ENCODE measurements at places on chromosomes 3 and 15.

- peak; percentile 29 for DNase-seq
Measured at GRCh38 chr3:14175383-14176037, 2.9 kb downstream of the XPC start.

GRCh38 chr3:139505829-139506386 lies 29.6 kb upstream of the RBP2 start:
- DNase-seq: no peak

- no peak for DNase-seq
Measured at GRCh38 chr3:69353088-69353478, 32.8 kb downstream of the FRMD4B start.

DNA sequence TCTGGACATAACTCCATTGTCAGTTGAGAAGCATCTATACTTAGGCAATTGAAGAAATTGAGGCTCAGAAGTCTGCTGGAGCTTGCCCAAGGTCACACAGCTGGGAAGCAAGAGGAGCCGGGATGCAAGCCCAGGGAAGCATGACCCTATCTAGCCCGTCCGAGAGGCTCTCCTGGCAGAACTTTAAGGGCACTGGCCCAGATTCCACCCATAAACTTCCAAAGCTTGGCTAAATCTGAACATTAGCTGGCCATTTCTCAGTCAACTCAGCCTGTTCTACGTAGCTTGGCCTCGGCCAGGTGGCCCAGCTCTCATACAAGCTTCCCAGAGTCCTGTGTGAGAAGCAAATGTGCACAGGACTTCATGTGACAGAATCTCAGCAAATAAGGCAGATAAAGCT lies 75.8 kb downstream of the LRIG1 start:
- DNase-seq: no peak

GRCh38 chr15:77844798-77845446 lies 212.2 kb upstream of the LINGO1 start:
- DNase-seq: no peak

DNA sequence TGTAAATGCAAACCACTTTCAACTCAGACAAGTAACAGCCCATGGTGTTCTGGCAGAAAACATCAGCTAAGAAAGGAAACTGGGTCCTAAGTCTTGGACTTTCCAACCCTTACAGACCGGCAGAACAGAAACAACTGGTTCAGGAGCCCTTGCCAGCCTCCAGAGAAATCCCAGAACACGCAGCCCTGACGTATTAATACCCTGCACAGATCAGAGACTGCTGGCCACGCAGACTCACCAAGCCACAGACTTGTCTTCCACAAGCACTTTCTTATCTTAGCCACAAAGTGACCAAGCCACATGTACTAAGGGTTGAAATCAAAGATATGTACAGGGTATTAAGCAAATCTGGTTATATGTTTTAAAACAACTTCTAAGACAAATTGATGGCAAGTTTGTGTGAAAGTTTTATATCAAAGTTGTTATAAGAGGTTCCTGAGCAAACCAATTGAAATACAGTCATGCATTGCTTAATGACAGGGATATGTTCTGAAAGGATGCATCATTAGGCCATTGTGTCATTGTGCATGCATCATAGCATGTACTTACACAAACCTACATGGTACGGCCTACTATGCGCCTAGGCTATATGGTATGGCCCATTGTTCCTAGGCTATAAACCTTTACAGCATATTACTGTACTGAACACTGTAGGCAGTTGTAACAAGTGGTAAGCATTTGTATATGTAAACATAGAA lies 36.8 kb downstream of the BTD start:
- no peak for DNase-seq

GRCh38 chr15:79002581-79002980 lies 57.7 kb upstream of the CTSH start:
- no peak for DNase-seq

DNA sequence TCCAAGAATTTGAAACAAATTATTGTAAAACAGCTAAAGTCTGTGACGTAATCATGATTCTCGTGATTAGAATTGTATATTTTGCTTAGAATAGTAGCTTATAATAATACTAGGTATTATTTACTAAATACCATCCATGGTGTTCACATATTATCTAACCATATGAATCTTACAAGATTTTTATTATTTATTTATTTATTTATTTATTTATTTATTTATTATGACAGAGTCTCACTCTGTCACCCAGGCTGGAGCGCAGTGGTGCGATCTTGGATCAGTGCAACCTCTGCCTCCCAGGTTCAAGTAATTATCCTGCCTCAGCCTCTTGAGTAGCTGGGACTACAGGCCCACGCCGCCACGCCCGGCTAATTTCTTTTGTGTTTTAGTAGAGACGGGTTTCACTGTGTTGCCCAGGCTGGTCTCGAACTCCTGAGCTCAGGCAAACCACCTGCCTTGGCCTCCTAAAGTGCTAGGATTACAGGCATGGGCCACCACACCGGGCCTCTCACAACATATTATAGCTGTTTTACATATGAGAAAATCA lies 173.5 kb downstream of the EPHA3 start:
- DNase-seq: no peak

GRCh38 chr15:67824197-67824968 lies 926 bp upstream of the SKOR1 start:
- DNase-seq: peak; percentile 53

DNA sequence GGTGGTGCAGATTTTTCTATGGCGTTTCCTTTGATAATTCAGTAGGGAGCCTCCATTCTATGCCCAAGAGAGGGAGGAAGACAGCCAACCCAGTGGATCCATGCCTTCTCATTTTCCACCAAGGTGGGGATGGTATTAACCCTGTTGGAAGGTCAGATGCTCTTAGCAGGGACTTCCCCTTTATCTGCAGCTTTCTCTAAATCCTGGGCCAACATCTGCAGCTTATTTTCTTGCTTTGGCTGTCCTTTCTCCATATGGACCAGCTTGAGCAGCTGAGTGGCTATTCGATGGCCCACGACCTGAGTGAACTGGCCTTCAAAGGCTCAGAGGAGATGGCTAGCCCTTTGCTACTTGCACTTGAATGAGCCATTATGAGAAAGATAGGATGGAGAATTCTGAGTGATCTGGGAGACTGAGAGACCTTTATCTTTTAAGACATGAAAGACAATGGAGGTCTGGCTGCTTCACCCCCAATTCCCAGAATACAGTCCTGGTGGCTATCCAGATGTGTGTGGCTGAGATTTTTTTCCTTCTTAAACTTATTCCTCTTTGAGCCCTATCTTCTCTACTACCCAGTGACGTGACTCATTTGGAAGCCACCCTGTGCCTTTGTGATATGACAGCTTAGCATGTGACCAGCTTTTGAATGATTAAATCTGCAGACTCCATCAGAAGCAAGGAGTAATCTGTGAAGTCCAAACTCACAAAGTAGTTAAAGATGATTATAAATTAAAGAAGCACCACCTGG lies 39.6 kb upstream of the TRAK1 start:
- DNase-seq: no peak

- DNase-seq: no peak
Measured at GRCh38 chr15:100889385-100890050, 9.9 kb downstream of the ALDH1A3 start.

- no peak for DNase-seq
Measured at GRCh38 chr15:37219211-37219701, 118.9 kb upstream of the MEIS2 start.

- DNase-seq: peak; percentile 51
Measured at GRCh38 chr15:41989573-41990242, 17.4 kb upstream of the EHD4 start.

GRCh38 chr3:58021962-58022361 lies 13.7 kb downstream of the FLNB start:
- DNase-seq: peak; percentile 47

DNA sequence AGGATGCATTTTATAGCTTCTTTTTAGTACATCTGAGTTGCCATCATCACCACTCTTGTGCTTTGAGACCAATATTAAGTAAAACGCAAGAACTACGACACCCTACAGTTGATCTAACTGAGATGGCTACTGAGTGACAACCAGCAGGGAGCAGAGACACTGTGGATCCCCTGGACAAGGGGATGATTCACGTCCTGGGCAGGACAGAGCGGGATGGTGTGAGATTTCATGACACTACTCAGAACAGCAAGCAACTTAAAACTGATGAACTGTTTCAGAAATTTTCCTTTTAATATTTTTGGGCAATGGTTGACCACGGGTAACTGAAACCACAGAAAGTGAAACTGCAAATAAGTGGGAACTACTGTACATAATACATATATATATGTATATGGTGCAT lies 299.2 kb downstream of the ADAMTS17 start:
- DNase-seq: no peak

- DNase-seq: no peak
Measured at GRCh38 chr3:178669022-178669601, 132.9 kb downstream of the KCNMB2 start.

DNA sequence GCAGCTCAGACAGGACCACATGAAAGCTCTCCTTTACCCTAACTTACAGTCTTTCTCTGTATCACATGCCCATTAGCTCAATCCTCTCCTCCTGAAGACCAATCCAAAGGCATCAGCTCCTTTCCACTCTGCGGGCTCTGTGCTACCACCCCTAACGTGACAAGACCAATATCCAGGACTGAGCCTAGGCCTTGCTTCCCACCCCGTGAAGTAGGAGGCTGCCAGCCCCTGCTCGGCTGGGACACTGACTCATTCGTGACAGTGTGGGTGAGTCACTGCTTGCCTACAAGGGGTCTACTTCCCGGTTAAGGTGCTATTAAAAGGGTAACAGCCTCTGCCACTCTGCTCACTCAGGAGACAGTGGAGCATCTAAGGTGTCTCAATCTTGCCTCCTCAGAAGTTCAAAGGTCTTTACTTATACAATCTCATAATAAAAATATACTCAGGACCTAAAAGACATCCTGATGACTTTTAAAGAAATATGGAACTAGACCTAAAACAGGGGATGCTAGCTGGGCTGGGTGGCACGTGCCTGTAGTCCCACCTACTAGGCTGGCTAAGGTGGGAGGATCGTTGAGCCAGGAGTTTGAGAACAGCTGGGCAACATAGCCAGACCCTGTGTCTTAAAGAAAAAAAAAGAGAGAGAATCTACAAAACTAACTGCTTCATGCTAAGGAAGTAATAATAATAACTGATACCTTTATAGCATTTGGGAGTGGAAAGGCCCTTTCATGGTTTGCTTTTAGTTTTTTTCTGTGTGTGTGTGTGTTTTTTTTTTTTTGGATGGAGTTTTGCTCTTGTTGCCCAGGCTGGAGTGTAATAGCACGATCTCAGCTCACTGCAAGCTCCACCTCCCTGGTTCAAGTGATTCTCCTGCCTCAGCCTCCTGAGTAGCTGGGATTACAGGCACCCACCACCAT lies 55.0 kb downstream of the TMEM44 start:
- no peak for DNase-seq

GRCh38 chr3:20405744-20406143 lies 219.7 kb upstream of the SGO1 start:
- DNase-seq: no peak

DNA sequence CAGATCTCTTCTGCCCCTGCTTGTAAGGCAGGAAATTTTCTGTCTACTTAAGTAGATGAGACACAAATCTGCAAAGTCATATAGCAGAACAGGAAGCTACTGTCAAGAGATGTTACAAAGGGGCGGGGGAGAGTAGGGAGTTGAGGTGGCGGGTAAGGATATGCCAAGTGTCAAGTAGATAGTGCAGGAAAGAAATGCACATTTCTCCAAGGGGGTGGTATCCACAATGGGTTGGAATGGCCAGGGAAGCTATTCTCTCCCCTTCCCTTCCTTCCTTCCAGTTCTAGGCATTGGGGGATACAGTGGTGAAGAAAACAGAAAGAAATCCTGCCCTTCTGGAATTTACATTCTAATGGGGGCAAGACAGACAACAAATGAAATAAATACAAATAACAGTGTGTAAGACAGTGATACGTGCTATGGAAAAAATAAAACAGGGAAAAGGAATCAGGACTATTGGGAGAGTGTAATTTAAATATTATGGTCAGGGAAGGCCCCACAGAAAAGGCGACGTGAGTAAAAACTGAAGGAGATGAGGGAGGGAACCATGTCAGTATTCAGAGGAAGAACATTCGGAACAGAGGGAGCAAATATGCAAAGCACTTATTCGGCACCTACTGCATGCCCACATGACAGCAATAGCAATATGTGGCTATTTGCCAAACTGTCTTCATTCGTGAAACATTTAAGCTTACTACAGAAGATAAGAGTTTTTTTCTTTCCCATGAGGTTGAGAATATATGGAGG lies 42.8 kb upstream of the RNU6-1 start:
- DNase-seq: no peak

DNA sequence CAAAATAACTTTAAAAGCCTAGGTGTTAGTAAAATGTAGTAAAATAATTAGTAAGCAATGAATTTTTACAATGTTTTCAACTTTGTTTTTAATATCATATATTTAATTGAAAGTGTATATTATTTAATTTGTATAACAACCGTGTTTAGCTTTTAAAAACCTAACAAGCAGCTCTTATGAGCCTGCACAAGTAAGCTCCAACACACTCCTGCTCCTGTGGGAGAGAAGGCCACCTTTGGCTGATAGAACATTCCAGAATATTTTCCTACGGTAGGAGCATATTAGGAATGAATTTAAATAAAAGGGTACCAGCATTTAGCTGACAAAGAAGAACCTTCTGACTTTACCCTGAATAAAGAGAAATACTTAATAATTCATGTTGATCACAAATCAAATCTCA lies 40.3 kb upstream of the TM4SF1 start:
- peak; percentile 34 for DNase-seq

DNA sequence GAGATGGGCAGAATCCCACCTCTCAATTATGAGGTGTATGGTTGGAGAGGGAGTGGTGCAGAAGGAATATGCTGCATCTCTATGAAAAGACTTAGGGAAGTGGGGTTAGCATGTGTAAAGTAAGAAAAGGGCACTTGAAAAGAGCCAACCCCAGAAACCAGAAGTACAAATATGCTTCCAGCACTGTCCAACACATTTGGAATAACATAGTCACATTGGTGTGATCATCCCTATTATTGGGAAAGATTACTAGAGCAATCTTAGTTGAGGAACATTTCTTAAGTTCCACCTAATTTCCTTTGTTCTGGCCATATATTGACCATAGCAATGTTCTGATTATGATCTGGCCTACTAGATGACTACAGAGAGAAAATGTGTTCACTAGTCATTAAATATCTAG lies 34.3 kb downstream of the HMG20A start:
- no peak for DNase-seq

DNA sequence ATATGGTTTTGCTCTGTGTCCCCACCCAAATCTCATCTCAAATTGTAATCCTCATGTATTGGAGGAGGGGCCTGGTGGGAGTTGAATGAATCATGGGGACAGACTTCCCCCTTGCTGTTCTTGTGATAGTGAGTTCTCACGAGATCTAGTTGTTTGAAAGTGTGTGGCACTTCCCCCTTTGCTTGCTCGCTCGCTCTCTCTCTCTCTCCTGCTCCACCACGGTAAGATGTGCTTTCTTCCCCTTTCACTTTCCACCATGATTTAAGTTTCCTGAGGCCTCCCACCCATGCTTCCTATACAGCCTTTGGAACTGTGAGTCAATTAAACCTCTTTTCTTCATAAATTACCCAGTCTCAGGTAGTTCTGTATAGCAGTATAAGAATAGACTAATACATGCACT lies 60.7 kb downstream of the GSK3B start:
- DNase-seq: no peak

All from NCI-H526 (cell line).